ENCODE measurements at places on chromosomes 13 and 19.

DNA sequence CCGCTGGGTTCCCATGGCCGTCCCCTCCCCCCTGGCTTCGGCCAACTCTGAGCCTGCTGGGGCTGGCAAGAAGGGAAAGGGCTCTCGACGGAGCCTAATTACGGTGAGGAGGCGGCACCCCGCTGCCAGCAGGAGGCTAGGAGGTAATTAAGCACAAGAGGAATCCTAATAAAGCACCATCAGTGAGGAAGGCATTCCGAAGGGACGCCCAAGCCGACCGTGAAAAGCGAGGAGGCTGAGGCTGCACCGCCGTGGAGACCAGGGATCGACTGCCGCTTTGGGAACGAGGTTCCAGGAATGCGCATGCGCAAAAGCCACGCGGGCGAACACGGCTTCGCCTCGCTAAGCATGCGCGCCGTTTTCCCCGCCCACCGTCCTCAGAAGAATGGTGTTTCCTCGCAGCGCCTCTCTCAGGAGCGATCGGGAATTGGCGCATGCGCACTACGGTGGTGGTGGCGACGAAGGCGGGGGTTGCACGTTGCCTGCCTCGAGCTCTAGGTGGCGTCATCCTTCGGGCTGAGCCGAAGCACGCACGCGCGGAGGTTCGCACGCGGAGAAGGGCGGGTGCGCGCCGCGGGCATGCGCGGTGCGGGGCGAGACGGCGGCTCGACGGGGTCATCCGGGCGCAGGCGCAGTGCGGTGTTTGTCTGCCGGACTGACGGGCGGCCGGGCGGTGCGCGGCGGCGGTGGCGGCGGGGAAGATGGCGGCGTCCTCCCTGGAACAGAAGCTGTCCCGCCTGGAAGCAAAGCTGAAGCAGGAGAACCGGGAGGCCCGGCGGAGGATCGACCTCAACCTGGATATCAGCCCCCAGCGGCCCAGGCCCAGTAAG is at the start of gene MAP2K7:
MAP2K7 (plus strand) TSS at position 634 of the 830 bp plus-strand sequence; CDS start at position 702, 68 bp downstream.
- DNase-seq: peak; percentile 100

- DNase-seq: no peak
These were observed 498.4 kb upstream of the ARGLU1 start for GRCh38 chr13:107066355-107066754.

GRCh38 chr13:94173312-94173854 is 306.1 kb downstream of the DCT start:
- DNase-seq: no peak

- no peak for DNase-seq
These were observed 270.5 kb downstream of the GPC6 start for GRCh38 chr13:93496985-93497673.

DNA sequence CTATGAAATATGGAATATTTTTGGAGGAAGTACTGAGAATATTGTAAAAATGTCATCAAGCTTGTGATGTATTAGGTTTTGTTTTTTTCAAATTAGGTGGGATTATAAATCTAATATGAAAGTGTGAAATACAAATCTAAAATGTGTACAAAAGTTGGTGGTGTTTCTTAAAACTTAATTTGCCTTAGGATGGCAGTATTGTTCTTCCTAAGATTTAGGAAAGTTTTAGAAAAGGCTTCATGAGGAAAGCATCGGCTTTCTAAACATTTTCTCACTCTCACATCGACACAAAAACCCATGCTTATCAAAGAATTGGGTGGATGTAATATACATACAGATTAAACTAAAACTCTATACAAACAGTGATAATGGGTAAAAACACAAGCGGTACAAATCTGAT is 972.0 kb upstream of the PCDH20 start:
- DNase-seq: no peak

- DNase-seq: no peak
These were observed 12.5 kb upstream of the CYP2A6 start for GRCh38 chr19:40862785-40863184.

GRCh38 chr13:42071672-42072419 is 23.4 kb downstream of the DGKH start:
- no peak for DNase-seq

GRCh38 chr13:19069684-19070397 is 111.8 kb downstream of the TUBA3C start:
- DNase-seq: no peak

GRCh38 chr19:31955884-31956283 is 389.5 kb upstream of the ZNF507 start:
- DNase-seq: no peak

DNA sequence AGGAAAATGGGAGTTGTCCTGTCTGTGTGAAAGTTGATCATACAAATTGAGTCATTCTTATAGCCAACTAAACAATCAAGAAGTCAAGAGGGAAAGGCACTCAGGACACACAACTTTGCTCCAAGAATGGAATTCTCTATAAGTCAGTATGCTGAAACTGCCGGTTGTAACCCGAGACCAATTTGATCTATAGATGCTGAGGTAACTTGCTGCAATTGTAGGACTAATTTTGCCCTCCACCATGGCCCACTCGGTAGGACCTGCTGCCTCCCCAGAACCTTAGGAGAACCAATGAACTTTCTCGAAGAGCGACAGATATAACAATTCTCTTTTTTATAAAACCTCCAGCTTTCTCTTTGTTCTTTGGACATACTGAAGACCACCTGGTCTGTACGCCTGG is 157.0 kb downstream of the RNF17 start:
- no peak for DNase-seq

DNA sequence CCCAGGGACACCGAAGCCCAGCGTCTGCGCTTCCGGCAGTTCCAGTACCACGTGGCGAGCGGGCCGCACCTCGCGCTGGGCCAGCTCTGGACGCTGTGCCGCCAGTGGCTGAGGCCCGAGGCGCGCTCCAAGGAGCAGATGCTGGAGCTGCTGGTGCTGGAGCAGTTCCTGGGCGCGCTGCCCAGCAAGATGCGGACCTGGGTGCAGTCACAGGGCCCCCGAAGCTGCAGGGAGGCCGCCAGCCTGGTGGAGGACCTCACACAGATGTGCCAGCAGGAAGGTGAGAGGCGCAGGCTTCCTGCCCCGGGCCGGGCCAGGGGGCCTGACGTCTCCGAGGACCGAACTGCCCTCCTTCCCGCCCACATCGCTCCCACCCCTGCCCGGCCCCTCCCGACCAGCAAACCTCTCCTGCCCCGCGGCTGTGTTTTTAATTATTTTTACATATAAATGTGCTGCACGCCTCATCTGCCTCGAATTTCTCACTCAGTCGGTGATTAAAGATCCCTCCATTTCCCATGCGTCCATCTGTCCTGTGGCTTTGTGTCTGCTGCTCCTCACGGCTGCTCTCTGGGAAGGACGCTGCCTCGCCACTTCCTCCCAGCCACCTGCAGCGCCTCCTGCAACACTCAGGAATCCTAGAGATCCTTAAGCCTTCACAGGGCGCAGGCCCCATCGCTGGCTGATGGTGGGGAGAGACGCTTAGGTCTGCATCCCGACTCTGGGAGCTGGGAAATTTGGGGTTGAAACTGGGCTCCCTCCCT is 4.3 kb downstream of the ZSCAN1 start:
- DNase-seq: no peak

DNA sequence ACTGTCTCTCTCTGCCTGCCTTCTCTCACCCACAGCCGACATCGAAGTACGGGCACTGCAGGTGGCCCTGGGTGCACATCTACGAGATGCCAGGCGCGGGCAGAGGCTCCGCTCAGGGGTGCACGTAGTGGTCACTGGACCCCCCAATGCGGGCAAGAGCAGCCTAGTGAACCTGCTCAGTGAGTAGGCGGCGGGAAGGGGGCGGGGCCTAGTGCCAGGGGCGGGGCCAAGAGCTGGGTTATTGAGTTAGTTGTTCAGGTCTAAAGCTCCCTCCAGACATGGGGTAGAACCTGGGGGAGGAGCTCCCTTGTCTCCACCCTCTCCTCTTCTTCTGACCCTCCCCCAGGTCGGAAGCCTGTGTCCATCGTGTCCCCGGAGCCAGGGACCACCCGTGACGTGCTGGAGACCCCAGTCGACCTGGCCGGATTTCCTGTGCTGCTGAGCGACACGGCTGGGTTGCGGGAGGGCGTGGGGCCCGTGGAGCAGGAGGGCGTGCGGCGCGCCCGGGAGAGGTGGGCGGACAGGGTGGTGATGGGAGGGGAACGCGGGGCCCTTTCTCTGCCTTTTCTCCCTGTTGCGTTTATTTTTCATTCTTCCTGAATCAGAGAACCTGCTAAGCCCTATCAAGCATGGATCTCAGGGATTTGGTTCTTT is 1.9 kb downstream of the GTPBP3 start:
- no peak for DNase-seq

DNA sequence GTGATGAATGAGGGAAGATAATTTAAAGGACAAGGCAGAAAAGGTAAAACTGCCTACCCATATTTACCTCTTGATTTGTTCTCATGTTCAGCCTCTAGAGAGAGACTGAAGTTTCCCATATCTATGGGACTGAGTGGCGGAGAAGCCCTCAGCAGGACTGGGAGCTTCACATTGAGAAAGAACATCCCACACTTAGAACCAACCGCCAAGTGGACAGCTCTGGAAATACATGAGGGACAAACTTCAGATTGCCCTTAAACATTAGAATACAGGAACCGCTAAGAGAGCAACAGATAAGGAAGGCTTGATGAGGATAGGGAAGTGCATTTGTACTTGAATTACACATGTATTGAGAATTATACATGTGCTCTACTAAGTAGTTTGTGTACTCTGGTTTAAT is 316.0 kb upstream of the MIR17HG start:
- DNase-seq: no peak

DNA sequence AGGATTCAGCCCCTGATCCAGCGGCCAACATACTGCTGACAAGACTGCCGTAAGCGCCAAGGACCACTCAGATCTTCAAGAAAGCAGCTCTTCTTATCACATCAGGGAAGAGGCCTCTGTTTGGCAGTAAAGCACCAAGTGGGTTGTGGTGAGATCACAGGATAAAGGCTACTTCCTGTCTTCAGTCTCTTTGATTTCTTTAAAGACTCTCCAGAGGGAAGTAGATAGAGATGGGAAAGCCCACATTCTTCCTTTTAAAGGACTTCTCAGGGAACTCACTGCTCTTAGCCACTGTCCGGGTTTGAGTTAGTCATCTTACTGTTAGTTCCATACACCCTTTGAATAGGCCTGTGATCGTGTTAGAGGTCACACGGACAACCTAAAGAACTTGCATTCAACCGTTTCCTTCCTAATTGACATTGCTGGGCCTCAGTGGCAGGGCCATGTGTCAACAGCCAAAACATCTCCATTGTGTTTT is 47.2 kb upstream of the POMP start:
- no peak for DNase-seq

- DNase-seq: no peak
These were observed 3.0 kb downstream of the POU4F1 start for GRCh38 chr13:78600280-78600883.

GRCh38 chr13:59494560-59494970 is 669.2 kb downstream of the DIAPH3 start:
- DNase-seq: no peak

- no peak for DNase-seq
These were observed 18.0 kb upstream of the CD70 start for GRCh38 chr19:6608940-6609339.

DNA sequence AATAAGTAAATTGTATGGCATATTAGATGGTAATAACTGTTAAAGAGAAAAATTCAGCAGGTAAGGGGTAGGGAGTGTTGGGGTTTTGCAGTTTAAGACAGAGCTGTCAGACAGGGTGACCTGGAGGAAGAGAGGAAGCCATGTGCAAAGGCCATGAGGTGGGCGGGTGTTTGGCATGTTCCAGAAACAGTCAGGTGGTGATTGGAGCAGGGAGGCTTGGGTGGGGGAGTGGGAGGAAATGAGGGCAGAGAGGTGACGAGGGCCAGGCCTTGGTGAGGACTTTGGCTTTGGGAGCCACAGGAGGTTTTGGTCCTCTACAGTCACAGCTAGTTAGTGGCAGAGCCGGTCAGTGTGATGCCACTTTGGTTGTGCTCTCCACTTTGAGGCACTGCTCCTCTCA is 20.1 kb downstream of the RYR1 start:
- DNase-seq: no peak

- no peak for DNase-seq
These were observed 52.6 kb downstream of the MAP4K1 start for GRCh38 chr19:38564981-38565690.

GRCh38 chr19:44848036-44848811 is 2.1 kb downstream of the NECTIN2 start:
- DNase-seq: no peak

- DNase-seq: no peak
These were observed 79.7 kb downstream of the LMO7 start for GRCh38 chr13:75715601-75716523.

DNA sequence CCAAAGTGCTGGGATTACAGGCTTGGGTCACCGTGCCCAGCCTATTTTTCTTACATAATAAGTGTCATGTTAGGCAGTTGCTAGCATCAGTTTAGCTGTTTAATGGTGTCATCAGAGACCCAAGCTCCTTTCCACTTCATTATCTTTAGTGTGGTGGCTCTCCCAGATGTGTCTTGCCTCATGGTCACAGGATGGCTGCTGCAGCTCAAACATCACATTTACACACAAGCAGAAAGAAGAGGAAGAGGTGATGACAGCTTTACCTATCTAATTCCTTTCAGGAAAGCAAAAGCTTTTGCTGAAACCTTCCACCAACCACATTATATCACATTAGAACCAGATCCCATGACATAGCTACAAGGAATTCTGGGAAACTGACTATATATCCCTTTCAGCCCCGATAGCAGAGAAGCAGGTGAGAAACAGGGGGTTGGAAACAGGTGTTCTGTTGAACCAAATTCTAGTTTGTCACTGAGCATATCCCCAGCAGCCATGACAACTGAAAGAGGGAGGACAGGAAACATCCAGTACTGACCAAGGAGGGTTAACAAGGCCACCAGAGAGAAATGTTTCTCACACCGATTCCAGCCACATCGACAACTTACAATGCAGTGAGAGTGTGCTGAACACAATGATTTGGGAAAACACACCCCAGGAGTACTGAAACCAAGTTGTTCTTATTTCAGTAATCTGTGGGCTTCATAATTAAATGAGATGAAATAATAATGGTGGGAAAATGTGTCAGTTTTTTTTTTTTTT is 617.0 kb downstream of the UQCRFS1 start:
- DNase-seq: no peak

GRCh38 chr13:71054358-71054757 is 812.6 kb downstream of the DACH1 start:
- no peak for DNase-seq

DNA sequence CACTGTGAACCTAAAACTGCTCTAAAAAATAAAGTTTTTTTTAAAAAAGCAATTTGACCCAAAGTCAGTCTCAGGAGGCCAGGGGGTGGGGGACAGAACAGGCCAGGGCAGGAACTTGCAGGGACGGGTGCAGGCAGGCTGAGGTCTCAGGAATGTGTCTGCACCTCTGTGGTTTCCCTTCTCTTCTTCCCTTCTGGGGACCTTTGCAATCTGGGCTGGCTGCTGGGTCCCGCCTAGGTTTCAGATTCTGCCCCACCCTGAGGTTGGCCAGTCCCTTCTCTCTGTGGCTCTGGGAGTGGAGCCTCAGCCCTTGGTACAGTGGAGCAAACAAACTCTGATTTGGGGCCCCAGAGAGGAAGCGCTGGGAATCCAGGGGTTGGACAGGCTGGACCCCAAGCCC is 5.3 kb upstream of the F2RL3 start:
- DNase-seq: no peak

DNA sequence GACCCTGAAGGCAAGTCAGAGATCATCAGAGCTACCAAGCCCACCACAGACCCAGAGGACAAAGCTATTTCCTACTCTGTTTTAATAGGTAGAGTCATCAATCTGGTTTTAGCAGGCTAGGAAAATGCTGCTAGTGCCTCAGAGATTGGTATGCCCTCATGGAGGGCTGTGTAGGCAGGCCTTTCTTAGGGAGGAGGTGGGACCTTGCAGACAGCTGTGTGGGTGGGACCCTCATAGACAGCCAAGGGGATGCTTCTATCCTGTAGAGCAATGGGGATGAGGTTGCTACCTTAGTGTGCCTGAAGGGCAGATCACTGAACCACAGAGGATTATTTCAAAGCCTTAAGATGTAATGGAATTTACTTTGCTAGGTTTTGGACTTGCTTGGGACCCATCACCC is 534.9 kb upstream of the KLF12 start:
- DNase-seq: no peak

All from effector CD4-positive, alpha-beta T cell (primary cell).